ENCODE measurements at places on chromosomes 1 and 21.

DNA sequence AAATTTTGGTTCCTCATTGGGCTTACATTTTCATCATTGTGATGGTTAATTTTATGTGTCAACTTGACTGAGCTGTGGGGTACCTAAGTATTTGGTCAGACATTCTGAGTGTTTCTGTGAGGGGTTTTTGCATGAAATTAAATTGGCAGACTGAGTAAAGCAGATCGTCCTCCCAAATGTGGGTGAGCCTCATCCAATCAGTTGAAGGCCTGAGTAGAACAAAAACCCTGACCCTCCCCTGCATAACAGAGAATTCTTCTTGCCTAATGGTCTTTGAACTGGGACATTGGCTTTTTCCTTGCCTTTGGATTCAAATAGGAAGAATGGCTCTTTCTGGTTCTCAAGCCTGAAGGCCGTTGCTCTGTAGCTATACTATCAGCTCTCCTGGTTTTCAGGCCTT is 59.1 kb upstream of the JUN start:
- DNase-seq = no peak

GRCh38 chr1:164660412-164660772 is 101.4 kb downstream of the PBX1 start:
- DNase-seq = no peak

- DNase-seq = no peak
Observed at GRCh38 chr1:100750005-100750885, 30.7 kb downstream of the VCAM1 start.

GRCh38 chr1:227733309-227733705 is 1.8 kb downstream of the JMJD4 start:
- no peak for DNase-seq

DNA sequence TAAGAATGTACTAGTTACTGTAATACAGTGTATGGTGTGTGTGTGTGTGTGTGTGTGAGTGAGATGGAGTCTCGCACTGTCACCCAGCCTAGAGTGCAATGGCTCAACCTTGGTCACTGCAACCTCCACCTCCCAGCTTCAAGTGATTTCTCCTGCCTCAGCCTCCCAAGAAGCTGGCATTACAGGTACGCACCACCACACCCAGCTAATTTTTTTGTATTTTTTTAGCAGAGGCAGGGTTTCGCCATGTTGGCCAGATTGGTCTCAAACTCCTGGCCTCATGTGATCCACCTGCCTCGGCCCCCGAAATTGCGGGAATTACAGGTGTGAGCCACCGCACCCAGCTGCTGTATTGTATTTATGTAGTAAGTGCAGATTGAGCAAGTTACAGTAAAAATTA is 2.9 kb upstream of the LRRC40 start:
- no peak for DNase-seq

DNA sequence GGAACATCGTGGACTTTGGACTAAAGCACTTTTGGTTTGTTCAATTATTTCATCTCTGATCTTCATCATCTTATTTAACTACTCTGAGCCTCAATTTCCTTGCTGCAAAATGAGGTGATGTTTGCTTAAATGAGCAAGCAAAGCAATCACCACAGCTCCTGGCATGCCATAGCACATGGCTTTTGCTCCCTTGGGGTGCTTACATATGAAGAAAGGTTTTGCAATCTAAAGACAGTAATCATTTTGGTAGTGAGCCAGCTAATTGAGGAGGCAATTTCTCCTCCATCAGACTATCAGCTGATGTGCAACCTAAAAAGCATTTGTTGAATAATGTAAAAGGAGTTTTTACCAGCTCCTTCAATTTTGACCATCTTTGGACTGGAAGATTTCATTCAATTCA is 68.8 kb upstream of the KCNJ15 start:
- no peak for DNase-seq

DNA sequence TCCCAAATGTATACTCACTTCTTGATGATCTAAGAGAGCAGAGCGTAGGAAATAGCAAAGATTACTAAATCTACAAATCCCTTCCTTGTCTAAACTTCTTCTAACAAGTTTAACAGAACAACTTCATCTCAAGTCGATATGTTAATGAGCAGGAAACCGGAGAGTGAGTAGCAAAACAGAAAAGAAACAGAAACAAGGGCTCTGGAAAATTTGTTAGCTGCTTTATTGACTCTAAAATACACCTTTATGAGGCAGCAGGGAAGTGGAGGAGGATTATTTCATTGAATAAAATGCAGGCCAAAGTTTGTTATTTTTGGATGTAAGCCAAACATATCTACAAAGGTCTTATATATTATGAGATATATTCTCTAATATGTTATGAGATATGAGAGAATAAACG is 192.4 kb downstream of the LRRIQ3 start:
- DNase-seq = no peak

- DNase-seq = no peak
Observed at GRCh38 chr1:28027660-28028059, 60.8 kb downstream of the EYA3 start.

DNA sequence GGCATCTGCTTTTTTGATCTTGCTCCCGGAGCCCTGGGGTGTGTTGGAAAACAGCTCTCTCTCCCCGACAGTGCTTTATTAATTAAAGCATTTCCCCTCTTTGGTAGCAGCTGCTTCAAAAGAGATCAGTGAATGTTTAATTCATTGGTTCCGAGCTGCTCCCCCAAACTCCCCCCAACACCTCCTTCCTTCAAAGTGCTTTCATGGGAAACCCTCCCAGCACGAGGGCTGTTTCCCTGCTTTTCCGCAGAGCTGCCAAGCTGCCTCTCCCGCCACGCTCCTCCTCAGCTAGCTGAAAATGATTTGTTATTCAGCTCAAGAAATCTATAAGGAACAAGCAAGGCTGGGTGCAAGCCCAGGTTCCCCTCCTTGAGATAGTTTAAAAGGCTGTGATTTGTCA is 40.0 kb upstream of the DISP3 start:
- no peak for DNase-seq

DNA sequence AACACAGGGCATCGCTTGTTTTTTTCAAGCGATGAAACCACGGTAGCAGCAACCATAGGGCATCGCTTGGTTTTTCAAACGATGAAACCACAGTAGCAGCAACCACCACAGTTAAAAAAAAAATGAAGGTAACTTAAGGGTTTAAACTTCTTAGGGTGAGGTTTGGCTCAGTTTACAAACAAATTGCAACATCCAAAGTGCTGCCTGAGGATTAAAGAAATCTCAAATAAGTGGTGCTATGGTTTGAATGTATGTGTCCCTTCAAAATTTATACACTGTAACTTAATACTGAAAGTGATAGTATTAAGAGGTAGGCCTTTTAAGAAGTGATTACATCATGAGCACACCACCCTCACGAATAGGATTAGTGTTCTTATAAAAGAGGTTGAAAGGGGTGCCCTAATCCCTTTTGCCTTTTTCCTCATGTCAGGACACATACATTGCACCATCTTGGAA is 6.4 kb upstream of the GBP5 start:
- DNase-seq = no peak

- no peak for DNase-seq
Observed at GRCh38 chr21:44306936-44307704, 7.3 kb downstream of the PFKL start.

GRCh38 chr1:102821707-102822106 is 286.6 kb downstream of the COL11A1 start:
- DNase-seq = no peak

- DNase-seq = no peak
Observed at GRCh38 chr1:21174230-21174629, 2.5 kb downstream of the EIF4G3 start.

GRCh38 chr1:227255086-227255732 is 63.1 kb downstream of the CDC42BPA start:
- no peak for DNase-seq

DNA sequence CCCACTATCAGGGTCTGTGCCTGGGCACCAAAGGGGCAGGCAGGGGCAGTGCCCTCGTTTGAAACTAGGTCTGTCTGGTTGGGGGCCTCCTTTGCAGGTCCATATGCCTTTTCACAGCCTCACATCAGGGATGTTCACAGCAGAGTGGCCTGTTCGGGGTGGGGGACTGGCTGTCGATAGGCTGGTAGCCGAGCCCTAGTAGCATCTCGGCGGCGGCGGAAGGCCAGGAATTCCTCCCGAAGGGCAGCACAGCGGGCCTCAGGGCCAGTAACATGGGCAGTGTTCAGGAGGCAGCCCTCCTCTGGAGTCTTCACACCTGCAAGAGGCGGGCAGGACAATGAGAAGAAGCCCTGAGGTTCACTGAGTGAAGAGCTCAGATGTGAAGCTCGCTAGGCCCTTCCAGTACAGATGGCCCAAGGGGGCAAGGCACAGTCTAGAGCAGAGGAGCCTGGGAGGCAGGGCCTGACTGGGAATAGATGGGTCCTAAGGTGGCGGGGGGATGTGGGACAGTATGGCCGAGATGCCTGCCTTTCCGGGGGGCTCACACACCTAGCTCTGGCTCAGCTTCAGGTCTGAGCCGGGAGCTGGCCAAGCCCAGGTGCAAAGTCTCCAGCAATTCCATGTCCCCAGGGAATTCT is 2.0 kb upstream of the TAGLN2 start:
- DNase-seq = no peak

DNA sequence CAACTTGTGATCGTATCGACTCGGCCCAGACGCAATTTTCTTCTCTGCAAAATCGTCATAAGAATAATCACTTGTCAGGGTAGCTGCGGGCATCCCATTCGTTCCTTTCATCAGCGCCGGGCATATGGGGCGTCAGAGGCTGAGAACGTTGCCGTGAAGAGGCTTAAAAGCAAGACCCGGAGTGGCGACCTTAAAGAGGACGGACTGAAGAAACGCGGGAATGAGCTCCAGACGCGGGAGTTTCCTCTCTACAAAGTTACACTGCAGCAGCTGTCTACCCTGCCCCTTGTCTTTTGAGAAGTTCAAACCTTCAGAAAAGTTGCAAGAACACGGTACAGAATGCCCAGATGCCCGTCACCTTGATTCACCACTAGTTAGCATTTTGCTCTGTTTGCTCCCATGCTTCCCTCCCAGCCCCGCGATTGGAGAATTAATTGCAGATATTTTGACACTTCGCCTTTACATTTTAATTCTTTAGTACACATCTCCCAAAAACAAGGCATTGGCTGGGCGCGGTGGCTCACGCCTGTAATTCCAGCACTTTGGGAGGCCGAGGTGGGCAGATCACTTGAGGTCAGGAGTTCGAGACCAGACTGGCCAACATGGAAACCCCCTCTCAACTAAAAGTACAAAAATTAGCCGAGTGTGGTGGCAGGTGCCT is 967 bp downstream of the CENPS start:
- peak; percentile 35 for DNase-seq

DNA sequence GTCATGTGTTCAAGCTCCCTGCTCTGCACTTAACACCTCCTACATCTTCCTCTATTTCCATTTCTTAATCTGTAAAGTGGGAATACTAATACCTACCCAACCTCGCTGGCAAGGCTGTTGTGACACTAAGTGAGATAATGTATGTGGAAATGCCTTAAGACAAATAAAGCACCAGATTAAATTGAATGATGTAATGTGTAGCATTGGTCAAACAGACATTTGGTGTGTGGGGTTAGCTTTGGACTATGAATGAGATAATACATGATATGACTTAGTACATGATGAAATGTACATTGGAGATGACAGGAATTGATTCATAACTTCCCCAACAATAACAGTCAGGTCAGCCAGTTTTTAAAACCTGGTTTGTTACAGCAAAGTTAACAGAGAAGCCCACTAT is 5.2 kb downstream of the AMPD1 start:
- no peak for DNase-seq

GRCh38 chr1:89001510-89001909 is 9.1 kb upstream of the KYAT3 start:
- no peak for DNase-seq

DNA sequence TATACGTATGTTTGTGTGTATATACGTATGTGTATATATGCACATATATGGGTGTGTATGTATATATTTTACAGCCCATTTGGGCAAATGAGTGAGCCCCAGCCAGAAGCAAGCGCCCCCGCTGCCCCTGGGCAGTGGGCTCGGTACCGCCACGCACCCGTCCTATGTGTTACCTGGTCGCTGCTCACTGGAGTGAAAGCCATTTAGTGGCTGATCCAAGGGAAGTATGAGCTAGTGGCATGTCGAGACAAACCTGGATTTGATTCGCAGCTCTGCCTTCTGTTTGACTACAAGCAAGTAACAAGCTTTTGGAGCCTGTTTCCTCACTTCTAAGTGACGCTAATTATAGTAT is 35.8 kb upstream of the JAK1 start:
- no peak for DNase-seq

DNA sequence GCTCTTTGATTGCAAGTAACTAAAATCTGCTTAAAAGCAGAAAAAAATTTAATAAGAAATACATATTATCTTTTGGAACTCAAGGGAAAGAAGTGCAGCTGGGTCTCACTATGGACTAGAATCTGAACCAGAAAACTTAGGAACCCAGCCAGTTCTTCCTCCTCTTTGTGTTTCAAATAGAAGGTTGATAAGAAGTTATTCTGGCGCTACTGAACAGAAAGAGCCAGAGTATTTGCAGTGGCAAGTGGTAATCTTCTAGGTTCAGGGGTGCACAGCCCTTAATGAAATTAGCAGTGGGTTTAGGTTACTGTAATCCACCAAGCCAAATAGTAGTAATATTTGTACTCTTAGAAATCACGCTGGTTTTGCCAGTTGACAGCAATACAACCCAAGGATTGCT is 28.5 kb downstream of the BTBD8 start:
- DNase-seq = no peak

DNA sequence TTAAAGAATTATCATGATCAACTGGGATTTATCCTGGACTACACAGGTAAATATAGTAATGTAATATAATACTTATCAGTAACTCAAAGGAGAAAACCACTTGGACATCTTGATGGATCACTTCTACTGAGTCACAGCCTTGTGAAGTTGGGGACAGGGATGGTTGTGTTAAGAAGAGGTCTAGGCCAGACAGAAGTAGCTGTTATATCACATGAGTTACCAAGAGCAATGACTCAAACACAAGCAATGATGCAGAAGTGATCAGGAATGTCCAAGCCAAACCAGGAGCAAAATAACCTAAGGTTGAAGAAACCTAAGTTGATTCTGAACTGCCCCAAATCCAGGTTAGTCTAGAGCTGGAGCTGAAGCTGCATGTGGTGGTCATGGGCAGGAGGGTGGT is 424.5 kb upstream of the DAB1 start:
- no peak for DNase-seq

- no peak for DNase-seq
Observed at GRCh38 chr1:96376846-96377245, 344.7 kb upstream of the PTBP2 start.

DNA sequence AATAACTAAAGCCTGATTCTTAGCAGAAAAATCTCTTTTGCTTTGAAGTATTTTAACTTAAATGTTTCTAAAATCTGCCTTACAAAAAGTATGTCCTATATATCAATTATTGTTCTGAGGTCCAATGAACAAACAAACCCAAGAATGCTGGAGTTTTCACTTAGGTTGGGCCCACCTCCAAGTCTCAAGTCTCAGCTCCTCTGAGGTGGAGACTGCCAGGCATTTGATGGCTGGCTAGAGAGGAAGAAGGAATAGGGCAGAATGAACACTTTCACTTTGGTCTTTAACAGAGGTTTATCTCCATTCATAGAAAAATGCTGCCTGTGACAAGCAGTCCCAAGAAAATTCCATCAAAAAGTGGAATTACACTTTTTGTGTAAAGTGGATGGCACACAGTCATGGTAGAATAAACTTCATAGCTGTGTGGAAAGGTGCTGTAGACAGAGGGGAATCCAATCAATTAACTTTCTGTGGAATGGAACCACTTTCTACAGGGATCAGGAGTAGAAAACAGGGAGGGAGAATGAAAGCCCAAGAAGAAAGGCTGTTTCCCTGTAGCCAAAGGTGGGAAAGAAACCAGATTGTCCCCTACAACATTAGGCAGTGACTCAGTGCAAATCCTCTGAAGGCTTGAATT is 349.4 kb upstream of the RUNX1 start:
- no peak for DNase-seq

GRCh38 chr1:152869808-152870419 is 8.2 kb upstream of the SMCP start:
- DNase-seq = peak; percentile 57
